ENCODE measurements at places on chromosomes 12 and 14. TPM values are rescaled to one million over a fixed set of nuclear protein-coding genes. Genes with fewer than 3 reads are reported as not detected.

Gene KRT75
- not detected for total RNA-seq

DNA sequence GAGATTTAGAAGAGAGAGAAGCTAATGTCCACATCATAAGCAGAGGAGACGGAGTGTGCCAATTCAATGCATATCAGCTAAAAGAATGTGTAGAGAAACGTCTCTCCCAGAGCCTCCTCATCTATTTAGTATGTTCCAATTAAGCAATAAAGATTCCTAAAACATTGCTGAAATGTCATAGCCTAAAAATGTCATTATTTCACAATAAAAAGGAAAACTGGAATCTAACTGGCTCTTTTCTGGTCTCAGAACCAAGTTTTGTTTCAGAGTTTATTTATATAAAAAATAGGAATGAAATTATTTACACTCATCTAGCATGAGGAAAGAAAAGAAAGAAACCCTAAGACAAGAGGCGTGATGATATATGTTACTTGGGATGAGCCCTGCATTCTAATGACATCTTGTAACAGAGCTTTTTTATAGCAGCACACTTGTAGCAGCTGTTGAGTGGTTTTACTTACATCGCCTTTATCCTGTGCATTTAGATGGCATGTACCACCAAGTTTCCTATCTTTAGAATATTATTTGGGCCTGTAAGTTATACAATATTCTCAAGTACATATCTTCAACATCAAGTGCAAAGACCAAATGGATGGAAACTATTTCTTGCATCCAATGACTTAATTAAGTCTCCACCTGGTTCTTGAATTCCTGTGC lies 266.3 kb upstream of the PRKD1 start:
- no peaks in the 10 kb centered on the region for H3K27me3 ChIP-seq
- H3K27ac ChIP-seq = no peak overlapping the region
- H3K4me3 ChIP-seq = no peak overlapping the region
- no peaks in the 10 kb centered on the region for H3K36me3 ChIP-seq
- H3K4me1 ChIP-seq = no peaks in the 10 kb centered on the region

DNA sequence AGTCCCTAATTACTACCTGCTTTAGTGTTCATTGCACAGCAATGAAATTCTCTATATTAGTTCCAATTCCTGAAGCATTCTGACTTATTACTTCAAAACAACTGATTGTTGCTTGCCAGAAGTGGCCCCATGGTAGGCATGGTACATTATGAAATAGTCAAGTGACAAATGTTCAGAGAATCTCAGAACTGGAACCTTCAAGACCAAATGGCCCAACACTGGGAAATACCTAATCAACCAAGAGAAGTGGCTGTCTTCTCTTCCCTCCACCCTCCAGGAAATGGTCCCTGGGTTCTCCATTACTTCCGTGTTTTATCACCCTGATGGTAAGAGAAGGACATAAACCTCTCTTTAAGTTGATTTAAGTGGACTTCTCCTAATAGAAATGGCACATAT lies 49.9 kb downstream of the ITPR2 start:
- DNase-seq = no peak
- H3K27ac ChIP-seq = no peak overlapping the region
- H3K4me3 ChIP-seq = no peak overlapping the region

GRCh38 chr14:76776428-76777251 lies 15.4 kb downstream of the VASH1 start:
- H3K27me3 ChIP-seq = peaks cover 7% of the 10 kb centered on the region
- no peaks in the 10 kb centered on the region for H3K36me3 ChIP-seq
- peaks cover 17% of the 10 kb centered on the region for H3K4me1 ChIP-seq
- H3K27ac ChIP-seq = no peak overlapping the region
- DNase-seq = no peak
- no peak overlapping the region for H3K4me3 ChIP-seq

- no peaks in the 10 kb centered on the region for H3K4me1 ChIP-seq
- no peak overlapping the region for H3K27ac ChIP-seq
- no peak for DNase-seq
- H3K36me3 ChIP-seq = peaks cover 12% of the 10 kb centered on the region
- no peak overlapping the region for H3K4me3 ChIP-seq
- no peaks in the 10 kb centered on the region for H3K27me3 ChIP-seq
Measured at GRCh38 chr12:15728118-15728598, 61.0 kb downstream of the EPS8 start.

GRCh38 chr12:80442426-80443222 lies 1.4 kb upstream of the PTPRQ start:
- H3K36me3 ChIP-seq = no peaks in the 10 kb centered on the region
- DNase-seq = no peak
- H3K4me1 ChIP-seq = no peaks in the 10 kb centered on the region
- no peak overlapping the region for H3K27ac ChIP-seq

DNA sequence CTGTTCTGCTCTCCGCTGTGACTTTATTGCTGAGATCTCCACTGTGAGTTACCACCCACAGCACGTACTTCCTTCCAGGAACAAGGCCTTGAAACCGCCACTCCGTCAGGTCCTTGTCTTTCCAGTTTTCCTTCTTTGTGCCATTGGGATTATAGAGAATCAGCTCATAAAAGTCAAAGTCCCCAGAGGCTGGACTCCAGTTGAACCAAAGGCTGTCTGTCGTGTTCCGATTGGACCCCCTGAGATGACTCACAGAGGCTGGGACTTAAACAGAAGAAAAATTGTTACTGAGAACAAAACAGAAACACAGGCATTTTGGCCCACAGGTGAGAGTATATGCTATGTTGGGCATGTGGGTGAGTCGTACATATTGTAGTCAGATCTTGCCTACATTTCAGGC lies 76.6 kb downstream of the PTPRB start:
- no peak overlapping the region for H3K27ac ChIP-seq
- no peaks in the 10 kb centered on the region for H3K27me3 ChIP-seq
- H3K4me3 ChIP-seq = no peak overlapping the region
- no peaks in the 10 kb centered on the region for H3K36me3 ChIP-seq
- H3K4me1 ChIP-seq = 0 out of 2 replicates have a peak, but pooled peaks cover 4% of the 10 kb centered on the region

- no peak for DNase-seq
- peaks cover 27% of the 10 kb centered on the region for H3K4me1 ChIP-seq
- no peak overlapping the region for H3K27ac ChIP-seq
- H3K27me3 ChIP-seq = no peaks in the 10 kb centered on the region
Measured at GRCh38 chr12:1515010-1515409, 79.4 kb downstream of the FBXL14 start.

DNA sequence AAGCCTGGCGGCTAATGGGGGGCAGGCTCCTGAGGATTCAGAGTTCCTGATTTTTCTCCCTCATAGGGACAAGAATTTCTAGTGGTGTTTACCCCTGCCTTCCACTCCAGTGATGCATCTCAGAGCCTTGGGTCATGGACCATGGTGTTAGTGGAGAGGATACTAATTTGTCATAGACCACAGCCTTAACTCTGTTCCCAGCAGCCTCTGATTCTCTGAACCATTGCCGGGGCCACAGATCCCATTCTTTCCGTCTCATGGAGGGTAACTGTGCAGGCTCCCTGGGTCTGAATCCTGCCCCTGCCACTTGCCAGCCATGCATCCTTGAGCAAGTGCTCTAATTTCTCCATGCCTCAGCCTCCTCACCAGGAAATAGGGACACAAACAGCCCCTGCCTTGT lies 55.1 kb downstream of the RPH3A start:
- H3K27ac ChIP-seq = no peak overlapping the region
- H3K27me3 ChIP-seq = peaks cover 49% of the 10 kb centered on the region
- H3K4me3 ChIP-seq = no peak overlapping the region
- no peak for DNase-seq
- no peaks in the 10 kb centered on the region for H3K36me3 ChIP-seq

GRCh38 chr14:51724650-51725049 lies 72.9 kb downstream of the FRMD6 start:
- no peak overlapping the region for H3K27ac ChIP-seq
- no peak overlapping the region for H3K4me3 ChIP-seq
- H3K36me3 ChIP-seq = peaks cover 49% of the 10 kb centered on the region
- DNase-seq = no peak
- no peaks in the 10 kb centered on the region for H3K4me1 ChIP-seq
- H3K27me3 ChIP-seq = no peaks in the 10 kb centered on the region

DNA sequence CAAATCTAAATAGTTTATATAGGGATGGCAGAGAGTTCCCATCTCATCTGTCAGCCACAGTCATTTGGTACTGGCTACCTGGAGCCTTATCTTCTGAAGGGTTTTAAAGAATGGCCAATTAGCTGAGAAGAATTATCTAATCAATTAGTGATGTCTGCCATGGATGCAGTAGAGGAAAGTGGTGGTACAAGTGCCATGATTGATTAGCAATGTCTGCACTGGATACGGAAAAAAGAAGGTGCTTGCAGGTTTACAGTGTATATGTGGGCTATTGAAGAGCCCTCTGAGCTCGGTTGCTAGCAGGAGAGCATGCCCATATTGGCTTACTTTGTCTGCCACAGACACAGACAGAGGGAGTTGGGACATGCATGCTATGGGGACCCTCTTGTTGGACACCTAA lies 7.9 kb upstream of the OAS2 start:
- no peak for DNase-seq
- H3K4me1 ChIP-seq = no peaks in the 10 kb centered on the region
- no peak overlapping the region for H3K27ac ChIP-seq
- no peak overlapping the region for H3K4me3 ChIP-seq

DNA sequence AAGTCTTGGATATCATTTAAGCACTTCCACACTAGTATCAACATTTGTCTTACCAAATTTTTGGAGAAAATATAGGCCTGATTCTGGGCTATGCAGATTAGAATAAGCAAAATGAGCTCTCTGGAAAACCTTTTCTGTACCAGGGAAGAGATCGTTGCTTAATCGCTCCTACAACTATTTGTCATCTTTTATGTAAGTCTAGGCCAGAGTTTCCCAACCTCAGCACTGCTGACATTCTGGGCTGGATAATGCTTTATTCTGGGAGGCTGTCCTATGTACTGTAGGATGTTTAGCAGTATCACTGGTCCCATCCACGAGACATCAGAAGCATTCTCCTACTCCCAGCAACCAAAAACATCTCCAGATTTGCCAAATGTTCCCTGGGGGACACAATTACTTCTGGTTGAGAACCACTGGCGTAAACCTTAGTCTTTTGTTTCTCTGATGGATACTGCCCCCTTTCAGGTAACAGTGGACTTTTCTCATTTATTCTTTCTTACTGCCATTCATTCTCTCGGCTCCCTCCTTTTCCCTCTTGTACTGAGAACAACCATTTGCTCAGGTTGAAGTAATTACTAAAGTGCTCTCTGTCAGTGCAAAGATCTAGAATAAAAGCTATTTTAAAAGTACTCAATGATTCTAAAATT lies 316.9 kb upstream of the E2F7 start:
- no peaks in the 10 kb centered on the region for H3K27me3 ChIP-seq
- H3K4me3 ChIP-seq = no peak overlapping the region
- no peaks in the 10 kb centered on the region for H3K36me3 ChIP-seq
- H3K4me1 ChIP-seq = no peaks in the 10 kb centered on the region
- no peak for DNase-seq

GRCh38 chr14:65599375-65599774 lies 186.8 kb downstream of the FUT8 start:
- peak overlapping the region; percentile 29 for H3K27ac ChIP-seq
- no peaks in the 10 kb centered on the region for H3K36me3 ChIP-seq
- no peaks in the 10 kb centered on the region for H3K4me1 ChIP-seq
- no peak for DNase-seq
- H3K27me3 ChIP-seq = no peaks in the 10 kb centered on the region
- no peak overlapping the region for H3K4me3 ChIP-seq

Gene RNU4-1
- total RNA-seq = 1,857 TPM

DNA sequence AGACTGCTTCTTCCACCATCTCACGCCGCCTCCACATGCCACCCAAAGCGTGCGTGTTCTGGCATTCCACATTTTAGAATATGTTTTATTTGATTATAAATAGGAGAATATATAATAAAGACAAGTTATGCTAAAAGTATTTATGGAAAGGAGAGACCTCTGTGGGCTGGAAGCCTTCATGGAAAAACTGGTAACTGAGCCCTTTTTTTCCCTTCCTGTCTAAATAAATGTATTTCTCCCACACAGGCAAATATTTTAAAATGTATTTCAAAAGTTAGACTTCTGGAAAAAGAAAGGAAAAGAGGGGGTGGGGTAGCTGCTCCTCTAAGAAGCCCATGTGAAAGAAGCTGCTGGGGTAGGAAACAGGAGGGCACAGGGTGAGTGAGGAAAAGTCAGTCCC lies 16.1 kb upstream of the NR4A1 start:
- H3K4me3 ChIP-seq = no peak overlapping the region
- no peak for DNase-seq
- H3K4me1 ChIP-seq = peaks cover 15% of the 10 kb centered on the region
- H3K36me3 ChIP-seq = no peaks in the 10 kb centered on the region

Gene TTC7B
- total RNA-seq = 8.9 TPM

Gene RAD9B
- total RNA-seq = 1.6 TPM

DNA sequence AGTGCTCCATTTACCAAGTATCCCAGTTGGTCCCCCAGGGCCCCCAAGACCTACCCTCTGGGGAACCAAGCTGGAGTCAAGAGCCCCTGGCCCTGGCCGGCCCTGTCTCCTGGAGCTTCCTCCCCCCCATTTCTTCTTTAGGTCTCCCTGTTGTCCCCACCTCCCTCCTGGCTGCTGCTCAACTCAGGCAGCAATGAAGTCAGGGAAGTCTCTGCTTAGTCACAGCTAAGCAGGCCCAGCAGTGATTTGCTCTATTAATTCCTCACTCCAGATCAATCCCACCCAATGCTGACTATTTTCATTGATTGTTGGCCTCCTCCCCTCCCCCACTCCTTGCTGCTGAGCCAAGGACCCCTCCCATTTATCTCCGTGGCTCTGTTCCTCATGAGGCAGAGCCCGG lies 28.3 kb downstream of the VSX2 start:
- no peaks in the 10 kb centered on the region for H3K27me3 ChIP-seq
- no peak overlapping the region for H3K4me3 ChIP-seq
- no peaks in the 10 kb centered on the region for H3K36me3 ChIP-seq
- H3K4me1 ChIP-seq = peaks cover 12% of the 10 kb centered on the region
- DNase-seq = no peak

- no peak overlapping the region for H3K27ac ChIP-seq
- no peak for DNase-seq
- H3K4me3 ChIP-seq = no peak overlapping the region
- H3K27me3 ChIP-seq = no peaks in the 10 kb centered on the region
Measured at GRCh38 chr12:52602552-52602951, 1.3 kb upstream of the KRT72 start.

Gene PUS1
- total RNA-seq = 37.0 TPM

Gene IL22
- total RNA-seq = not detected

DNA sequence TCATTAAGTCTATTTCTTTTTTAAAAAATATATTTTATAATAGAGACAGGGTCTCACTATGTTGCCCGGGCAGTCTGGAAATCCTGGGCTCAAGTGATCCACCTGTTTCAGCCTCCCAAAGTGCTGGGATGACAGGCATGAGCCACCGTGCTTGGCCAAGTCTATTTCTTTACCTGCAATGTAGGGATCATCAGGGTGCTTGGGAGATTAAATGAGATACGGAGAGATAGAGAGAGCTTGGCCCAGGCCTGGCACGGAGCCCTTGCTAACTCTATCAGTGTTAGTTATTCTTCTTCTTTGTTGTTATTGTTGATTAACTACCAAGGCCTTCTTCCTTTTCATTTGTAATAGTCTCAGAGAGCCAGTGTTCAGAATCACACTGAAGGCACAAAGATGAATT lies 3.1 kb downstream of the CABP1 start:
- H3K27me3 ChIP-seq = peaks cover 27% of the 10 kb centered on the region
- no peaks in the 10 kb centered on the region for H3K36me3 ChIP-seq
- H3K27ac ChIP-seq = no peak overlapping the region

Gene NANOG
- not detected for total RNA-seq

Gene VSIG10
- total RNA-seq = 49.1 TPM

- H3K36me3 ChIP-seq = 0 out of 2 replicates have a peak, but pooled peaks cover 6% of the 10 kb centered on the region
- no peaks in the 10 kb centered on the region for H3K27me3 ChIP-seq
- DNase-seq = peak; percentile 92
- peaks cover 48% of the 10 kb centered on the region for H3K4me1 ChIP-seq
Measured at GRCh38 chr12:124369055-124369826, 74.3 kb downstream of the RFLNA start.
